Activated CD8-positive, alpha-beta memory T cell treated with anti-CD3 and anti-CD28 coated beads, Interleukin-2, amount 50 U/mL, for 48 hours (primary cell): ENCODE measurements at places on chromosomes 13 and 19.
A peak's percentile ranks its signal among the peaks of the same experiment; 100 is the strongest.

GRCh38 chr13:77222000-77222690 lies 104.7 kb downstream of the MYCBP2 start:
- DNase-seq, result no peak

GRCh38 chr13:75216038-75216437 lies 265.9 kb downstream of the TBC1D4 start:
- DNase-seq, result no peak

- no peak for DNase-seq
Observed at GRCh38 chr13:51958217-51958547, 53.1 kb downstream of the ATP7B start.

DNA sequence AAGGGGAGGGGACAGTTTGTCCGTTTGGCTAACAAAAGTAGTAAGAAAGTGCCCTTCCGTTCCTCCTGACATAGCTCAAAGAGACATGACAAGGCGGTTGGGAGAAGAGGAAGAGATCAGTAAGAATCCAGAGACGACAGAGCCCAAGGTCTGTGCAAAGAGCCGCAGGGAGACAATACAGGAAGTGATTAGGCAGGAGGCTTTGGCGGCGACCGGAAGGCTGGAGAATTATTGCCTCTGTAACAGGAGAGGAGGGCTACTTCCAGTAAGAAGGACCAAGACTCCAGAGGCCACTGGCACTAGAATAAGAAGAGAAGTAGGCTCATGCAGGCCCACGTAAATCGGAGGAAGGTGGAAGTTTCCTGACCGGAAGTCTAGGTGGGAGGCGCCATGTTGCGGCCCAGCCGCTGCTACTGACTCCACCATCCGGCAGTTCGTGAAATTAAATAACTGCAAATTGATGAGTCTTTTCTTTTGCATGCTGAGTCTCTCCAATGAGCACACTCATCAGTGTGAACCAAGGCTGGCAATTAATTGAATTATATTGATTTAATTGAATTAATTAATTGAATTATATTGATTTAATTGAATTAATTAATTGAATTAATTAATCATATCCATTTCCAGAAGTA lies 9.9 kb downstream of the RFX2 start:
- peak; percentile 65 for DNase-seq

DNA sequence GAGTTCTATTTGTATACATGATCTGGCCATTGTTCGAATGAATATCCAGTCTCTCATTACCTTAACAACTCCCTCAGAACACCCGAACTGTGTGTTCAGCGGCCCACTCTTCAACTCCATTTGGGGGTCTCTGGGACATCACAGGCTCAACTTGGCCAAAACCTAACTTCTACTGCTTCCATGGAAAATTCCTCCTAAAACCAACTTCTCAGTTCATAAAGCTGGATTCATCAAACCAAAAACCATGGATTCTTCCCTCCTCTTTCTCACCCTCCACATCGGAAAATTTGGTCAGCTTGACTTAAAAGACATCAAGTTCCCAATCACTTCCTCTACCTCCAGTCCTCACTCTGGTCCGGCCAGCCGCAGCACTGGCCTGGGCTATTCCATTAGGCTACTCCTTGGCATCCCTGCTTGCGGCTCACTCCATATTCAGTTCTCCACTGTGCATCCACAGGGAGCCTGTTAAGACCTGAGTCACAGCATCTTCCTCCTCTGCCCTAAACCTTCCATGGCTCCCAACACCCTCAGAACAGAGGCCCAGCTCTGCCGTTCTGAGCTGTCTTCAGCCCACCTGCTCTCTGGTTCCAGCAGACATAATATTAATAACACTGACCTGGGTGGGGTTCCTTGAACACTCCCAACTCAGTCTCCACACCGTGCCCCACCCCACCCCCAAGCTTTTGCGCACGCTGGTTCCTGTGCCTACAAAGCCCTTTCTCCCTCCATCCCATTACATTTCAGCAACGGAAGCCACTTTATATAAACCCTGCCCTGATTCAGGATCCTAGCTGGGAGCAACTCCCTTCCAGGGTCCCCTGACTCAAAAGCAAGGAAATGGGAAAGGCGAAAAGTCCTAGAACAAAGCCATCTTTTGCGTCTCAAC lies 1.1 kb downstream of the ZNF792 start:
- no peak for DNase-seq

DNA sequence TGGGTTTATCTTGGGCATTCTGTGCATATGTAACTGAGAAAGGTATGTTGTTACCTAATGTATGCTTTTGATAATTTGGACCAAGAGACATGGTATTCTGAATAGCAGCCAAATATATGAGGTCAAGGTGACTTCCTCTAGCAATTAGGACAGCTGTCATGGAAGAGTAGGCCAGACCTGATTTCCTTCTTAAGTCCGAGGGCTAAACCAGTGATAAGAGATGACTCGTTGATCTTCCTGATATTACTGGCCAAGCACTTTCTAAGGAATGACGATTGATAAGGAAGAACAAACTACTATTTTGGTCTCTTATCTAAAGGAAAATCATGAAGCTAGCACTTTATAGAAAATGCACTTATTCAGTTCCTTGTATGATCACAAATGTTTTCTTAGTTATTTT lies 42.7 kb downstream of the ARHGAP35 start:
- no peak for DNase-seq

DNA sequence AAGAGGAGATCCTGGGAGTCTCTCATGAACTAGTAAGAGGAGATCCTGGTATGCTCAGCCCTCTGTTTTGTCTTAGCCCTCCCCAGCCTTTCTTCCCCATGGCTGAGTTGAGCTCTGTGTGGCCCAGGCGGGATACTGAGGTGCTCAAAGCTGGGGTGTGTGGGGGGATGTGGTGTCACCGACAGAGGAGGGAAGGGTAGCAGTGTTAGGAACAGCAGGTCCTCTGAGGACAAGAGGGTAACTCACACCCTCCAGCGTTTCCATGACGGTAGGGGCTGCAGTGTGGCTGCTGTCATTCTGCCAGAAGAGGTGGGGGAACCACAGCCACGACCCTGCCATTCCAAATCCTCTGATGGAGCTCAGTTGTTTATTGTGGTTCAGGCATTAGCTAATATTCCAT lies 691 bp downstream of the KIR2DL4 start:
- DNase-seq, result no peak

DNA sequence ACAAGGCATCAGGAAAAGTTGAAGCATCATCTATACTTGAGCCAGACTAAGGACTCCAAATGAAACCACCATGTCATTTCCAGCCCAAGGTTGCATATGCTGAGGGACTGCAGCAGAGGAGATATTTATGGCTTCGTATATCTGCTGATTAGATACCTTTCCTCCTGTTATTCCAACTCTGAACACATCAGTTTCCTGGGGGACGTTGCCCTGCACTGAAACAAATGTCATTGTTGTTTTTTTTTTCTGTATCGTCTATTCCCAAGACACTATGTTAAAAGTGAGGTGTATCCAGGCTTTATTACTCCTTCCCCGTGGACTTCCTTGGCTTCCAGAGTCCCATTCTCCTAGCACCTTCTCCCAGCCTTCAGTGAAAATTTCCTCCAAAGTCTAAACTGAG lies at the start of gene OR7A17:
OR7A17 (minus strand) TSS at position 101 of the 400 bp plus-strand sequence. CDS start 4,777 bp downstream, outside the sequence.
- no peak for DNase-seq

- no peak for DNase-seq
Observed at GRCh38 chr13:106612688-106613087, 44.8 kb upstream of the ARGLU1 start.

GRCh38 chr19:30682999-30683536 lies 310.9 kb downstream of the ZNF536 start:
- peak; percentile 79 for DNase-seq

DNA sequence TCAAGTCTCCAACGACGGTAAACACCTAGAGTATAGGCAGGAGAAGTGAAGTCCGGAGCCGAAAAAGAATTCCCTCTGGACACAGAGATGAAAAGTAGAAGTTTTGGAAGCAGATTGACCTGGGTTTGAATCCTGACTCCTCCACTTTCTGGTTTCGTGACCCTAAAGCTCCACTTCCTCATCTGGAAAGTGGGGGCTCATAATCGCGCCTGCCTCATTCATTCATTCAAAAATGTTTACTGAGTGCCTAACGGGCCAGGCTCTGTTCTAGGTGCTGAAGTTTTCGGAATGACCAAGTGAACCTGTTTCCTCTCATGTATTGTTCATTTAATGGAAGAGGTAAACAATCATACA lies 7.1 kb upstream of the EML2 start:
- DNase-seq, result no peak

GRCh38 chr13:45594227-45594626 lies 21.3 kb downstream of the ERICH6B start:
- DNase-seq, result no peak

DNA sequence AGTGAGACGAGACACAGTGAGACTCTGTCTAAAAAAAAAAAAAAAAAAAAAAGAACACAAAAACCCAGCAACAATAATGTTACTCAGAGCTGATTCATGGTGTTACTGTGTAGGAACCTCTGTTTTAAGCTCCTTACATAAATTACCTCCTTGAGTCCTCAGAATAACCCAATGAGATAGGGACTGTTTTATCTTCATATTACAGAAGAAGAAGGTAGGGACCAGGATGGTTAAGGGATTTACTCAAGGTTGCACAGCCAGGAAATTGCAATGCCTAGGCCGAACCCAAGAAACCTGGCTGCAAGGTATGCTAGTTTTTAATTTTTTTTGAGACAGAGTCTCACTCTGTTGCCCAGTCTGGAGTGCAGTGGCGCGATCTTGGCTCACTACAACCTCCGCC lies 1.5 kb upstream of the DAND5 start:
- no peak for DNase-seq

GRCh38 chr13:113115363-113116205 lies 7.0 kb upstream of the F10 start:
- DNase-seq, result no peak

DNA sequence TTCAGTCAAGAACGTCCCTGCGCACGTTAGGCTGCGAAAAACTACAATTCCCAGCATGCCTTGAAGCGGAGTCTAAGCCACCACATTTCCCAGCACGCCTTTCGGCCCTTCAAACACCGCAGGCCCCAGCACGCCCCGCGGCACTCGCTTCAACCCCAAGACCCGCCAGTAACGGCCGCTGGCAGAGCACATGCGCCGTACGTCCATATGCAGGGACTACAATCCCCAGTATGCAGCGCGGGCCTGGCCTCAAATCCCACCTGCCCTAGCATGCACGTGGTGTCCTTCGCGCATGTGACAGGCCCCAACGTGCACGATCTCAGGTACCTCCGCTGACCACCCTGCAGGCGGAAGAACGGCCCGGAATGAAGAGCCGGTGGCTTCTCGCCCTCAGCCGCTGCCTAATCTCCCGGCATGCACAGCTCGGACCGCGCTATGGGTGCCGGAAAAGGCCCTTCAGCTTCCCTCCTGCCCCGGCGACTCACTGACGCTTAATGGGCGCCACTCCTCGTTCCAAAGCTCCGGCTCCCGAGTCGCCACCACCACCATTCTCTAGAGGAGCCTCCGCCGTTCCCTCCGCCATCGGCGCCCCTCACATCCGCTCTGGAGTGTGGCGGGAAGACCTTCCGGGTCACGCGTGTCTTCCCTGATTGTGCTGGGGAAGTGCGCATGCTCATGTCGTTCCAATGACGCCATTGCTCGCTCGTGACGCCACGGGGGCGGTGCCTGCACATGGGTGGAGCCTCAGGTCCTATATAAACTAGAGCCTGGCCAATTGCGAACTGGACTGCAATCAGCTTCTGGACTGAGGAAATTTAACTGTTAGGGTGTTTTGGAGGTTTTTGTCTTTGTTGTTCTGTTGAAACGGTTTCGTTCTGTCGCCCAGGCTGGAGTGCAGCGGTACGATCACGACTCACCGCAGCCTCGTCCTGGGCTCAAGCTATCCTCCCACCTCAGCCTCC lies at the start of gene DUS3L:
DUS3L (minus strand) TSS at position 605 of the 962 bp plus-strand sequence; CDS start at position 583, 22 bp downstream.
- DNase-seq, result peak; percentile 99

DNA sequence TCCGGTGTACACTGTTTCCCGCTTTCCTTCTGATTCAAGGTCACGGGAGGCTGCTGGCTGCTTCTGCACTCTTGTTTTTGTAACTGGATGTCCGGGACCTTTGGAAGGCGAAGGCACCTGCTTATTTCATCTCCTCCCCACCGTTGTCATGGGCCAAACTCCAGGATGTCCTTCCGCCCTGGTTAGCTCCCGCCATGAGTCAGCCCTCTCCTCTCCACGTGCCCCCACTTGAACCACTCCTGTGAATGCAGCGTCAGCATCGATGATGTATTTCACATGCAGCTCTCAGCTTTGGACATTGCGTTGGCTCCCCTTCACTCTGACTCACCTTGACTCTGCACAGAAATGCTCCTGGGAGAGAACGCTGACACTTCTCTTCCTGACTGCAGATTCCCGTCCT lies 5.5 kb upstream of the GALP start:
- DNase-seq, result no peak

DNA sequence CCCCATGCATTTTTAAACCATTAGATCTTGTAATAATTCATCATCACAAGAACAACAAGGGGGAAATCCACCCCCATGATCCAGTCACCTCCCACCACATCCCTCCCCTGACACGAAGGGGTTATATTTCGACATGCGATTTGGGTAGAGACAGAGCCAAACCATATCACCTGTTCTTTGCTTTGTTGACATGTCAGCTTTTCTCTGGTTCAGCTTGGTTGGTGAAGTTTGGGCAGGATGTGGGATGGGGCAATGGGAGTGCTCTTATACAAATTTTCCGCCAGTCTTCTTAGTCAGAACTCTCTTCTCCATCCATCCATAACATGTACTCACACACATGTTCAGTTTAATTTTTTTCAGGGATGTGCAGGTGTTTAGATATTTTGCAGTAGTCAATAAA lies 12.9 kb downstream of the TPP2 start:
- DNase-seq, result no peak

GRCh38 chr19:35099155-35099896 lies 16.3 kb upstream of the FXYD3 start:
- no peak for DNase-seq

- no peak for DNase-seq
Observed at GRCh38 chr13:28574617-28575142, 79.8 kb upstream of the FLT1 start.

GRCh38 chr19:51524666-51525264 lies 6.7 kb downstream of the SIGLEC6 start:
- DNase-seq, result no peak

GRCh38 chr13:99264051-99264450 lies 5.9 kb upstream of the GPR18 start:
- DNase-seq, result no peak

- no peak for DNase-seq
Observed at GRCh38 chr13:76717092-76717491, 169.1 kb downstream of the KCTD12 start.

GRCh38 chr13:33362986-33363727 lies 77.6 kb upstream of the STARD13 start:
- no peak for DNase-seq

DNA sequence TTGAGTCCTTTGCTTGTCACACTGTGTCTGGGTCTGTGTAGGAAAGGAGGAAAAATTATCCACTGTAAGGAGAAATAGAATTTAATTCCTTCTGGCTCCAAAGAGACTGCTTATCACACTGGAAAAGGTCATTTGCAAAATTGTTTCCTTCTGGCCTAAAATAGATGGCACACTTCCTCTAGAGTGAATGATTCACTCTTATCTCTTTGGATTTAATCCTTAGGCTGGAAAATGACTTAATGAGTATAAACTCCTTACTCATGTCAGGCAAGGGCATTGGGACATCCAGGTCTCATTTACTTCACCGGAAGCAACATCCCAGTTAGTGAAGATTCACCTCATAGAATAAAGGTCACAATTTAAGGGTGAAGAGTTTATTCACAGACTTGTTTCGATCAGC lies 293.6 kb downstream of the OXGR1 start:
- no peak for DNase-seq

- no peak for DNase-seq
Observed at GRCh38 chr13:95547531-95548167, 4.9 kb upstream of the CLDN10 start.
